Daoy (cell line): ENCODE measurements at places on chromosomes 7 and 10. TPM values are rescaled to one million over a fixed set of nuclear protein-coding genes. Genes with fewer than 3 reads are reported as not detected.

The SEMA3D gene
- total RNA-seq = 0.95 and 1.8 TPM in 2 replicates

- no peak for DNase-seq
Measured at GRCh38 chr7:68420342-68421192, 1177.7 kb upstream of the AUTS2 start.

DNA sequence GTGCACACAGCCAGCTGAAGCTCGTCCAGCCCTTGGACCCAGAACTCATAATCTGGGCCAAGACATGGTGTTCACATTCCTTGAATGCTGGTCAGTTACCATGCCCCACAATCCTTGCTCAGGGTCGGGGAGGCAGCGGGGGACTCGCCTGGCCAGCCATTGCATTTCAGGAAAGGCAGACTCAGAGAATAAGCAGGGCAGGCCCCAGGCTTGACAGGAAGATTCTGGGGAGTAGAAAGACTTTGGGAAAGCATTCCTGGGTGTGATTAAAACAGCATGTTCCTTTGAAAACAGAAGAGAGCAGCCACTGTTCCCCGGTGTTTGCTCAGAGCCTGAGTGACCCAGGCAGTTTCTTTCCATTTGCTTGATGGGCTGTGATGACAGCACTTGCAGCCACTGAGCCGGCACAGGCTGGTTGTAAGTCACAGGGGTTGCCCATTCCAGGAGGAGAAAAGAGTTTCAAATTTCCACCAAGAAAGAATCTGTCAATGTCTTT, 473.7 kb downstream of the TYW1 start:
- DNase-seq = no peak

DNA sequence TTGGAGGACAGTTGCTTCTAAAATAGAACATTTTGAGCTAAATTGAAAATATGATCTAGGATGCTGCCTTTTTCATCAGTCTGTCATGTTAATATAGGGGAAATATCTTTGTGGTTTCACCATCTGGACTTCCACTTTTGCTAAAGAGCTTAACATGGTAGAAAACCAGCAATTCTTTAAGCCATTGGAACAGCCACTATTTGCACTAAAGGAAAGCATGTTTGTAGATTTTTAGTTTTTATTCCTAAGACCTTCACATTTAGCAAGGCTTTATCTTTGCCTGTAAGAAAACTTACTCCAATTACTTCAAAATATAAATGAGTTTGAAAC, 291.0 kb downstream of the RNLS start:
- no peak for DNase-seq

DNA sequence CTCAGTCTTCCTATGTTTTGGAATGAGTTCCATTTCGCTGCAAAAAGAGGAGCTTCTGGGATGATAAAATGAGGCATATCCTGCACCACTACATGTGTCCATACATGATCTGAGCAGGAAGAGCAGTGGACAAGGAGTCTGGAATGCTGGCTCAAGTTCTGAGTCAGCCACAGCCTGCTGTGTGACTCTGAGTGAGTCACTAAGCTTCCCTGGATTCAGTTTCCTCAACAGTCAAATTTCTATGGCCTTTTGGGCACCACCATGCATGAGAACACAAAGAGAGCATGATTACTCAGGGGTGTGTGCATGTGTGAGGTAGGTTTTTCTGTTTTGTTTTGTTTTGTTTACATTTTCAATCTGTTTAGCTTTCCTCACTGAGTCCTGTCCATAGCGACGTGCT, 254.6 kb downstream of the ANKRD30A start:
- DNase-seq = no peak

The ABCB1 gene
- total RNA-seq = 11.8 and 18.9 TPM in 2 replicates

The CYP3A7 gene
- total RNA-seq = not detected in 2 replicates

DNA sequence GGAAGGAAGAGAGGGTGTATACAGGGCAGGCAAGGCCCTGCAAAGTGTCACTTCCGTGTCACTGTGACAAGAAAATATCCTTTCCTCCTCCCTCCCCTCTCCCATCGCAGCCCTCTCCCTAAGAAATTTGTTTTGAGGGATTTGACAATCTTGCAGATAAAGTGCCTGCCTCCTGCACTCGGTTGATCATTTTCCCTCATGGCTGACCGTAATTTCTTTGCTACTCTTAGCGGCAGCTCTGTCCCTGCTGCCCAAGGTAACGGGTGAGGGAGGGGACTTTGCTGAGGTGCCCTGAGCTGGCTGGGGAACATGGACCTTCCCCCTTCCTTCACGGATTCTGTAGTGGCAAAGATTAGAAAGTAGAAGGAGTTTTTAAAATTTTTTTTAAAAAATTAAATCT, 179.1 kb downstream of the TCF7L2 start:
- DNase-seq = no peak

- DNase-seq = no peak
Measured at GRCh38 chr7:23100697-23101096, 4.9 kb upstream of the KLHL7 start.

DNA sequence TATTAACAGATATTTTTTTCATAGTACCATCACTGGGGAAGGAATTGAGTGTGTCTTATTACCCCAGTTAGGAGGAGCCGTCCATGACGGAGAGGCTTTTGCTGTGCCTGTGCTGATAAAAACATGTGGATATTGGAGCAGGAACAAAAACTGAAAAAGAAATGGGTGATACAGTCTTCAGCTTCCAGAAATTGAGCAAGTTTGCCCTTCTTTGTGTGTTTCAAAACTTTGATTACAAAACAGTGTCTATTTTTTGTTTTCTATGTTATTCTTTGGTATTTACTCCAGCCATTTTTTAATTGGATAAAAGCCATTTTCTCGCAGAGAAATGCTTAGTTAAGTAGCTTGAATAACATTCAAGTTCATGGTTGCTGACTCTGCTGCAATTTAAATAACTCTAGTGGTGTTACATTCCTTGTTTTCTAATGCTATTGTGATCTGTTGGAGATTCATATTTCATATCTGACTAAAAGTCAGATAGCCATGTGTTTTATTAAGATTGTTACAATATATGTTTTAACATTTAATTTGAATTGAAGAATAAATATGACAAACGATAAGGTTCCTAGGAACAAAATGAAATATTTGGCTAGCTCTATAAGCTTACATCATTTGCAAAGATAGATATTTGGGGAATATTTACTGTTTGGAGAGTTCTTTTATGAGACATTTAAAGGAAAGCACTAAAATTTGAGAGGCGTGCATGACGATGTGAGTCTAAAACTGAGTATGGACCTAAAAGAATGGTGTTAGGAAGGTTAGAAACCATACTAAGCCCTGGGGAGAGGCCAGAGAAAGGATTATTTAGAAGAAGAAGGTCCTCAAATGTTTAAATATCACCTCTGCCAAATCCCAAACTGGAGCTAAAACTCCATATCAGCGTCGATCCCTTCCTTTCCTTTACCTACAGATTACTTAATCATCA, 747.3 kb upstream of the CELF2 start:
- no peak for DNase-seq
